ENCODE measurements at places on chromosomes 1 and 21.
A peak's percentile ranks its signal among the peaks of the same experiment; 100 is the strongest.

GRCh38 chr1:153340356-153340755 is 8.3 kb downstream of the PGLYRP4 start:
- no peak for DNase-seq
- no peak overlapping the region for H3K27ac ChIP-seq
- H3K27me3 ChIP-seq, result no peaks in the 10 kb centered on the region
- H3K36me3 ChIP-seq, result no peaks in the 10 kb centered on the region
- H3K4me1 ChIP-seq, result no peaks in the 10 kb centered on the region
- H3K4me3 ChIP-seq, result no peak overlapping the region

DNA sequence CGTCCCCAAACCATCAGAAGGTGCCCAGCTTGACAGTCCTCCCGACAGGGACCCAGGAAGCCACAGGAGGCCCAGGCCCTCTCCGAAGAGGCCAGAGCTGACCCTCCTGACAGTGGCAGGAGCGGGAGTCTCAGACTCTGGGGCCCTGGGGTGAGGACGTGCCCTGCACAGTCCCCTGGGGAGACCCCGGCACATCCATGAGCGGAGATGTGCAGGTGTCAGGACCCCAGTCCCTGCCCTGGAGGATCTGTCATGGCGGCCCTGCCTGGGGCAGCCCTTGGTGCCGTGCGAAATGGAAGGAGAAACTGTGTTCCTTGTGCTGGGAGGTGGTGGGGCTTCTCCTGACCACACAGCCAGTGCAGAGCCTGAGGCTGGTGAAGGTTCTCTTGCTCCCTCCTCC is 55.8 kb downstream of the OBSCN start:
- no peak overlapping the region for H3K27ac ChIP-seq
- no peaks in the 10 kb centered on the region for H3K36me3 ChIP-seq
- peak; percentile 44 for DNase-seq
- no peaks in the 10 kb centered on the region for H3K27me3 ChIP-seq
- H3K4me3 ChIP-seq, result no peak overlapping the region
- H3K4me1 ChIP-seq, result no peaks in the 10 kb centered on the region

- H3K4me1 ChIP-seq, result no peaks in the 10 kb centered on the region
- no peak overlapping the region for H3K27ac ChIP-seq
- H3K36me3 ChIP-seq, result no peaks in the 10 kb centered on the region
- no peak for DNase-seq
- H3K4me3 ChIP-seq, result no peak overlapping the region
Observed at GRCh38 chr21:14321042-14321441, 61.9 kb downstream of the HSPA13 start.

GRCh38 chr1:112043901-112044300 is 54.4 kb upstream of the KCND3 start:
- H3K27ac ChIP-seq, result no peak overlapping the region
- H3K36me3 ChIP-seq, result no peaks in the 10 kb centered on the region
- H3K4me3 ChIP-seq, result no peak overlapping the region
- no peak for DNase-seq
- no peaks in the 10 kb centered on the region for H3K27me3 ChIP-seq

DNA sequence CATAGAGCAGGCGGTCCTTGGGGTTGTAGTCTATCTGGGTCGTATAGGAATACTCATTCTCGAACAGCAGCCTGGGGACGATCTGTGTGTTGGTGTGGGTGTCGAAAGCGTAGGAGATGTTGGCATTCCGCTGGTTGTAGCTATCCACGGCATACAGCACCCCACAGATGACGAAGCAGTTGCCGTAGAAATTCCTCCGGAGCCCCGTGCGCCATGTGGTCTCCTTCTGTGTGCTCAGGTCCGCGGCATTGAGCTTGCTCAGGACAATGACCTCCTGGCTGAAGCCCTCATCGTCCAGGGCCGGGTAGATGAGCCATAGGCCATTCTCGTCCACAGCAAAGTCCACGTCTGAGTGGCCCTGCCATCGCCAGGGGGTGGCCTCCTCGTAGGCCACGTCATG is 39.9 kb downstream of the OLFML2B start:
- no peak for DNase-seq
- H3K27ac ChIP-seq, result no peak overlapping the region
- H3K36me3 ChIP-seq, result no peaks in the 10 kb centered on the region
- no peak overlapping the region for H3K4me3 ChIP-seq
- no peaks in the 10 kb centered on the region for H3K4me1 ChIP-seq

GRCh38 chr1:17674726-17675500 is 80.2 kb upstream of the ACTL8 start:
- no peaks in the 10 kb centered on the region for H3K27me3 ChIP-seq
- no peaks in the 10 kb centered on the region for H3K36me3 ChIP-seq
- H3K27ac ChIP-seq, result no peak overlapping the region
- no peak overlapping the region for H3K4me3 ChIP-seq
- peaks cover 8% of the 10 kb centered on the region for H3K4me1 ChIP-seq
- no peak for DNase-seq

GRCh38 chr1:195241066-195241465 is 1367.2 kb downstream of the KCNT2 start:
- no peaks in the 10 kb centered on the region for H3K4me1 ChIP-seq
- no peaks in the 10 kb centered on the region for H3K27me3 ChIP-seq
- DNase-seq, result no peak
- no peak overlapping the region for H3K27ac ChIP-seq
- no peaks in the 10 kb centered on the region for H3K36me3 ChIP-seq

DNA sequence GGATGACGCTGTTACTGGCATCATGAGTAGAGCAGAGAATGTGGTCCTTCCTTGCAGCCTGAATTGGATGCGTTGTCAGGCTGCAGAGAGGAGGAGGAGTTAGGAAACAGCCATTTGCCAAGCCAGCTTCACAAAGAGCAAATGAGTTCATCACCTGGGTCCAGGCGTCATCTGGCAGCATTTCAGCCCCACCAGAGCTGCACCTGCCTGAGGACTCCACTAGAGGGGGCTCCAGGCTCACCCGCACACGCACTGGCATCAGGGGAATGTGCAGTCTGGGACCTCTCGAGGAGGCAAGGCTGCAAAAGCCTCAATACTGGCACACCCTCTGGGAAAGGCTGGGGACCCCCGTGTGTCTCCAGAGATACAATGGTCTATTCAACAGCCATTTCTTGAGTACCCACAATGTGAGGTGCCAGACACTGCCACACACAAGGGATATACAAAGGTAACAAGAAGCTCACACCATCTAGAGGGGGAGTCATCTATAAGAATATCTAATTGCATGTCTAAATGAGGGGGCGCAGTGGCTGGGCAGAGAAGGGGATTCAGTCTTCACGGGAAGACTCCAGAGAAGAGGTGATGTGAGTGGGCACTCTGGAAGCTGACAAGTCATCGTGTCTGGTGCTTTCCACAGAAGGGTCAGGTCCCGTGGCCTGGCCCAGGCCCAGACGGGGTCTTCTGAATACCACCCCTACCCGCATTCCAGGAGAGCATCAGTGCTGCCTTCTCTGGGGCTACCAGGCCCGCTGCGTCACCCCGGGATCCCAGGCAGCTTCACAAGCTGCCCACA is 53.5 kb upstream of the CNTN2 start:
- H3K4me1 ChIP-seq, result peaks cover 27% of the 10 kb centered on the region
- H3K27me3 ChIP-seq, result no peaks in the 10 kb centered on the region
- H3K4me3 ChIP-seq, result no peak overlapping the region
- no peak overlapping the region for H3K27ac ChIP-seq
- no peaks in the 10 kb centered on the region for H3K36me3 ChIP-seq
- DNase-seq, result peak; percentile 90
